Activated CD4-positive, CD25-positive, alpha-beta regulatory T cell treated with anti-CD3 and anti-CD28 coated beads, Interleukin-2, amount 50 U/mL, for 16 hours (primary cell): ENCODE measurements at places on chromosomes 6 and 20.

DNA sequence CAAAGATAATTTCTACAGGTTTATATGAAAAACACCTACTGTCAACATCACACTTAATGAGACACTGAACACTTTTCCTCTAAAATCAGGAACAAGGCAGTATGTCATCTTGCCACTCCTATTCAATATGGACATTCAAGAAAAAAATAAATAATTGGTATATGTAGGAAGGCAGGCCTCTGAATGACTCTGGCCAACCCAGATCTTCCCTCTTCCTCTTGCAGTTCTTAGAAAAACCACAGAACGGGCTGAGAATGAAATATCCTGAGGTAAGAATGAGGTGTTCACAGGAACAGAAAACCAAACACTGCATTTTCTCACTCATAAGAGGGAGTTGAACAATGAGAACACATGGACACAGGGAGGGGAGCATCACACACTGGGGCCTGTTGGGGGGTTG, 1207.2 kb upstream of the CITED2 start:
- no peak for DNase-seq

DNA sequence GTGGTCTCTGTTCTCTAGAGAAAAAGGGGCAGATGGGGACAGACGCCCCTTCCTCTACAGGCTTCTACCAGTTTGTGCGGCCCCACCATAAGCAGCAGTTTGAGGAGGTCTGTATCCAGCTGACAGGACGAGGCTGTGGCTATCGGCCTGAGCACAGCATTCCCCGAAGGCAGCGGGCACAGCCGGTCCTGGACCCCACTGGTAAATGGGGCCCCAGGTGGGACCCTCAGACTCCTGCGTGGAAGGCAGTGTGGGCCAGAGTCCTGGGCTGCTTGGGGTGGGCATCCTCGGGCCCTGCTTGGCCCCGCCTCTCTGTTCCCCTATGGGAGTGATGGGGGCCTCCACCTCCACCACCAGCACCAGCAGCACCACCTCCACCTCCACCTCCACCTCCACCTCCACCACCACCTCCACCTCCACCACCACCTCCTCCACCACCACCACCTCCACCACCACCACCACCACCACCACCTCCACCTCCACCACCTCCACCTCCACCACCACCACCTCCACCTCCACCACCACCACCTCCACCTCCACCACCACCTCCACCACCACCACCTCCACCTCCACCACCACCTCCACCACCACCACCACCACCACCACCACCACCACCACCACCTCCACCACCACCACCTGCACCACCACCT, 3.2 kb upstream of the TNFRSF6B start:
- no peak for DNase-seq

GRCh38 chr20:20425823-20426654, 58.1 kb downstream of the INSM1 start:
- DNase-seq = no peak

- no peak for DNase-seq
Measured at GRCh38 chr20:20364593-20365479, 3.1 kb upstream of the INSM1 start.

DNA sequence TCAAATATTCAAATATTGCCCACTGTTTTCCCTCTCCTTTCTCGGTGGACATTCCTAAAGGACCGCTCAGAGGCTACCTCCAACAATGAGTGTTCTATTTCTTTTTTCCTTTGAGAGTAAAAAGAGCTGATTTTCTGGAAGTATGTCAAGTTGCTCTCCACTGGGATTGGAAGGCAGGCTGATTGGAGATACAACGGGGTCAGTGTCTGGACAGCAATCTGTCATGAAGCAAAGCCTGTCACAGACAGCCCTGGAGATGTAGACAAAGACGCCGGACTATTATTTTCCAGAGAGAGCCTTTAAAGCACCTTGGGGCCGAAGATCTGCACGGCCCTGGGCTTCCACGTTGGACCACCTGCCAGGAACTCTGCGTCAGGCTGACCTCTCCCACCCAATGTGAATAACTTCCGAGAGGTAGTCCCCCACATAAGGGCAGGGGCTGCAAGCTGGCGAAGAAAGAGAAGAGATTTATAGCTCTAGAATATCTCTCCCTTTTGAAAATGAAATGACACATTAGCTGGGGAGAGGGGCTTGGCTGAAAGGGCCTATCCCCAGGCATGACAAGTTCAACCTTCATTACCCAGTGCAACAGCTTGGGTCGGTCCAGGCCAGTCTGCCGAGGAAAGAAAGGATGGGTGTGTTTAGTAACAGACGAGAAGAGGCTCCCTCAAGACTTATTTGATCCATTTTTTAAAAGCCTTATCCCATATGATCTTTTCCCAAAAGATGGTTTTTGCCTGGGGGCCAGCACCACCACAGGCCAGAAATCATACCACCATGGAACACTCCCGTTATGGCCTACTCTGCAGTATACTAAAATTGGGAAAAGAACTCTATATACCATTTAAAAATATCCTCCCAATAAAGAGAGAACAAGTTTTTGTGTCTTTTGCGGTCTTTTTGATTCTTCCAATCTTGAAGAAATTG, 131.1 kb downstream of the OLIG3 start:
- no peak for DNase-seq
